ENCODE measurements at places on chromosomes 1 and 21.

DNA sequence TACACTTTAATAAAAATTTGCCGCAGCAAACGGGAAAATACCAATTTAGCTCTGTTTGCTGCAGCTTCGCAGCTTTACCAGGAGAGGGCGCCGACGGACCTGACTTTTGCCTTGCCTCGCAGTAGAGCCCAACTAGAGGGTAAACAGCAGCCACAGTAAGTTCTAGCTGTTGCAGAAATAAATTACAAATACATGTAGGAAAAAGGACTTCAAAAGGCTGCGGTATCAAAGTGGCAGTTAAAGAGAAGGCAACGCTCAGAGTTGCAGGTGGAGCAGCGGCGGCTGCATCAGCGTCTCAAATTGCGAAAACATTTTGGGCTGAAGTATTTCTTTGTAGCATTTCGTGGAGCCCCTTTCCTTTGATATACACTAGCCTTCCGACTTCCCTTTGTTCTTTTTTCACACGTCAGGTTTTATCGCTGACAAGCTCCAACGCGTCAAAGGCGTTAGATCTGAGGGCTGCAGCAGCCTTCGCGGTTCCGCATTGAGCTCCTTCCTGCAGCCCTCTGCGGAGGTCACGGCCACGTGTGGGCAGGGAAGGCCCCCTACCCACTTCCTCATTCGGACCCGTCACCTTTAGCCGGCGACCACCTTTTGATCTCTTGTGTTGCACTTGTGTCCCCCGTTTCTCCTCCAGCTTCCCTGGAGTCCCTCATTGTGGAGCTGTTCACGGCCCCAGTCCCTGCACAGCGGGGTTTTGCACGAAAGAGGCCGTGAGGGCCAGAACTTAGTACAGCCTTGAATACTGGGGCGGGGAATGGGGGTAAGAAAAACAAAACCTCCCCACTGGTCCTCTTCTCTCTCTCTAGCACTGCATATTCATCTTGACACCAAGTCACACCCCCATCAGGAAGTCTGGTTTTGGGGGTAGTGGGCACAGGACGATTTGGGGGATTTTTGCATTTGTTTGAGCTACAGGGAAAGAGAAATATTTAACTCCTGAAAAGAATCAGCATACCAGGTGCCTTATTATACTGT lies 72.8 kb downstream of the S1PR1 start:
- peak; percentile 45 for DNase-seq

DNA sequence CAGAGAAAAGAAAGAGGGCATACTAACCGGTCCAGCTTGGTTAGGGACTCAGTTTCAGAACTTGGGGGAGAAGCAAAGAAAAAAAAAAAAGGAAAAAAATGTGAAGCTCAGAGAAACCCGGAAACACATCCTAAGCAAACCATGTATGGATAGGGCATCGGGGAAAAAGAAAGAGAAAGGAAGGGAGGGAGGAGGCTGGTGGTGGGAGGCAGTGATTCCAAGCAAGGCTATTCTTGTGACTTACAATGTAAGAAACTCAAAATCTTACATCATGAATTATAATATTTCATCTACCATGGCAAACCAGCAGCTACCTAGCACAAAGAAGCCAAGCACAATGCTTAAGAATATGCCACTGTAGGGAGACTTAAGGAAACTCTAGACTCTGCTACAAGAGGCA lies 60.3 kb downstream of the UBR4 start:
- no peak for DNase-seq

GRCh38 chr1:56512724-56513494 lies 66.5 kb downstream of the PLPP3 start:
- no peak for DNase-seq

DNA sequence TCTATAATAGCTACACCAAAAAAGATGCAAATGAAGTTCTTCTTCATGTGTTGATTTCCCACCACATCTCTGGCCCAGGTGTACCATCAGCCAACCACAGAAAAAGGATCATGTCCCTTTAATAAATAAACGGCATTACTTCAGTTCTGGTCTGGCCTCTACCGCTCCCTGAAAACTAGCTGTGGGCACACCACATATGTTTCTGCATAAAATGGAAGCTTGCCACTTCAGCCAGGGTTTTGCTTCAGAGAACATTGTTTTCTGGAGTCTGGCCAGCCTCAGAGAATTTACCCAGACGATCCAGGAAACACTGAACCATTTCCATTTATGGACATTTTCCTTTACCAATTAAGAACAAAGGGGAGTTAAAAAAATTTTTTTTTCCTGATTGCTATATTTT lies 5.8 kb upstream of the LAMC2 start:
- no peak for DNase-seq

GRCh38 chr1:243471026-243471685 lies 215.3 kb downstream of the SDCCAG8 start:
- no peak for DNase-seq

DNA sequence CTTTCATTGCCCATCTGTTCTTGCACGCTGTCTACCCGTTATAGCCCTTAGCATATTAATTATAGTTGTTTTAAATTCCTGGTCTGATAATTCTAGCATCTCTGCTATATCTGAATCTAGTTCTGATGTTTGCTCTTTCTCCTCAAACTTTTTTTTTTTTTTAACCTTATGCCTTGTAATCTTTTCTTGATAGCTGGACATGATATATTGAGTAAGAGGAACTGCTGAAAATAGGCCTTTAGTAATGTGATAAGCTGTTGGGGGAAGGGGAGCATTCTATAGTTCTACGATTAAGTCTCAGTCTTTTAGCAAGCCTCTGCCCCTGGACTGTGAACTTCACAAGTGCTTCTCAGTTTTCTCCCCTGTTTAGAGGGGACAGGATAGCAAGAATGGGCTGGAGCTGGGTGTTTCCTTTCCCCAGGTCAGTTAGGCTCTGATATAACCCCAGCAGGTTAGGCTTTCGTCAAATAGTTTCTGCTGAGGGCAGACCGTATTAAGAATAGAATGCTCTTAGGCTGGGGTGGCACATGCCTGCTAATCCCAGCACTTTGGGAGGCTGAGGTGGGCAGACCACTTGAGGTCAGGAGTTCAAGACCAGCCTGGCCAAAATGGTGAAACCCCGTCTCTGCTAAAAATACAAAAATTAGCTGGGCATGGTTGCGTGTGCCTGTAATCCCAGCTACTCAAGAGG lies 62.2 kb downstream of the ZFYVE9 start:
- DNase-seq = no peak

GRCh38 chr1:99869304-99869703 lies 19.1 kb downstream of the AGL start:
- DNase-seq = no peak

GRCh38 chr1:28171246-28171645 lies 5.2 kb downstream of the PTAFR start:
- no peak for DNase-seq

DNA sequence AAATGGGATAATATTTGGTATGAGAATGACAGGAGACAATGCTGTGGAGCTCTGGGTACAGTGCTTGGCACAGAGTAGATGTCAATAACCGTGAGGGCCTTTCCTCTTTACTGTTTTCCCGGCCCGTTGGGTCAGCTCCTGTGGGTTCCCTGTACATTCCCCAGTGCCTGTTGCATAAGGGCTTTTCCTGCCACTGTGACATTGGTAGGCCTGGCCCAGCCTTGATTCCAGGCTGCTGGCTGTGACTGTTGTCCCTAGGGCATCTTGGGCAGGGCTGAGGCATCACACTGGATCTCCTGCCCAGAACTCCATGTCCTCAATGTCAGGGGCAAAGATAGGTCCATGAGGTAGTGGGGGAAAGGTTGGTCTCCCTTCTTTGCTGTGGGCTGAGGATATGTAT lies 25.8 kb upstream of the MYCL start:
- DNase-seq = no peak

- DNase-seq = no peak
Measured at GRCh38 chr1:110076789-110077500, 6.5 kb upstream of the ALX3 start.

DNA sequence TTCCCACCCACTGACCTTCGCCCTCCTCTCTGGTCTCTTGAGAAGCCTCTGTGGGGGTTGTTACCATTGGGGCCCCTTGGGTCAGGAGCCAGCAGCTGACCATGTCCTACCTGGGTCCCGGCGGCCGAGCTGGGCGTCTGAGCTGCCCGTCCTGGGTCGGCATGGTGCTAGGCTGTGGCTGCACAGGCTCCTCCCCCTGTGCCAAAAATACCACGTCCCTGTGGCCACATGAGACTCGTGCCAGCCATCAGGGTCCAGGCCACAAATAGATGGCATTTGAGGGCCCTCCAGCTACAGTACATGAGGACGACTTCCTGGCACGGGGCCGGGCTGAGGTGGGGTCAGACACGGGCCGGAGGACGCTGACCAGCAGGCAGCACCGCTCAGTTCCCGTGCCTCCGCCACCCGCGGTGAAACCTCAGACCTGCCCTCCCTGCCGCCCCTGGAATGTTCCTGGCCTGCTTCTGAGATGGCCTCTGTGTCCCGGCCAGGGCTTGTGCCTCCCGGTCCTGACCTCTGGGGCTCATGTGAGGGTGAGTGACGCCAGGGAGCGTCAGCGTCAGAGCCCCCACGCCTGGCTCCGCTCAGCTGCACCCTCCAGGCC lies at the start of gene PERM1:
PERM1 (minus strand) TSS at position 139 of the 604 bp plus-strand sequence. CDS start 1,064 bp downstream, outside the sequence.
- DNase-seq = no peak

DNA sequence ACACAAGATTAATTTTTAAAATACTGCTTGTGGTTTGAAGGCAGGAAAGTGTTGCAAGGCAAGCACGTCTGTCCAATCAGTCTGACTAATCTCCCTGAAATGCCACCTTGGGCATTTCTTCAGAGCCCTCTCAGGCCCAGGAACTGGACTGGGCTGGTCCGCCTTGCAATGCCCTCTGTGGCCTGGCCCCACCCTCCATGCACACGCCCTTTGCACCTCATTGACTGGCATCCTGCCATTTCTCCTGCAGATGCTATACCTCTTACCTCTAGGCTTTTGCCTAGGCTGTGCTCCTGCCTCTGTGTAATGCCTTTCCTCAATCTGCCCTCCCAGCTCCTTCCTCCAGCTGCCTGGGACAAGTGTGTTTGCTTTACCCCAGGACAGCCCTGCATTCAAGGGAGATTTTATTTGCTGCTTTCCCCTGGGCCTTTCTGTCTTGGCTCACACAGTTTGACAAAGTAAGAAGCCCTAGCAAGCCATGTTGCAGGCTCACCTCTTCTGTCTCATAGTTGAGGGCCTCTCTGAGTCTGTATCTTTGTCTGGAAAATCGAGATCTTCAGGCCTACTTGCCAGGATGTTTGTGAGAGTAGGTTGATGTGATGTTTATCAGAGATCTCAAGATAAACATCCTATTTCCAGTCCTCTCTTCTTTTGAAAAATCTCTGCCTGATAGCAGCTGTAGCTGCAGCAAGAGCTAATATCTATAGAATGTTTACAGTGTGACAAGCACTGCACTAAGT lies 149.2 kb upstream of the JUN start:
- no peak for DNase-seq

DNA sequence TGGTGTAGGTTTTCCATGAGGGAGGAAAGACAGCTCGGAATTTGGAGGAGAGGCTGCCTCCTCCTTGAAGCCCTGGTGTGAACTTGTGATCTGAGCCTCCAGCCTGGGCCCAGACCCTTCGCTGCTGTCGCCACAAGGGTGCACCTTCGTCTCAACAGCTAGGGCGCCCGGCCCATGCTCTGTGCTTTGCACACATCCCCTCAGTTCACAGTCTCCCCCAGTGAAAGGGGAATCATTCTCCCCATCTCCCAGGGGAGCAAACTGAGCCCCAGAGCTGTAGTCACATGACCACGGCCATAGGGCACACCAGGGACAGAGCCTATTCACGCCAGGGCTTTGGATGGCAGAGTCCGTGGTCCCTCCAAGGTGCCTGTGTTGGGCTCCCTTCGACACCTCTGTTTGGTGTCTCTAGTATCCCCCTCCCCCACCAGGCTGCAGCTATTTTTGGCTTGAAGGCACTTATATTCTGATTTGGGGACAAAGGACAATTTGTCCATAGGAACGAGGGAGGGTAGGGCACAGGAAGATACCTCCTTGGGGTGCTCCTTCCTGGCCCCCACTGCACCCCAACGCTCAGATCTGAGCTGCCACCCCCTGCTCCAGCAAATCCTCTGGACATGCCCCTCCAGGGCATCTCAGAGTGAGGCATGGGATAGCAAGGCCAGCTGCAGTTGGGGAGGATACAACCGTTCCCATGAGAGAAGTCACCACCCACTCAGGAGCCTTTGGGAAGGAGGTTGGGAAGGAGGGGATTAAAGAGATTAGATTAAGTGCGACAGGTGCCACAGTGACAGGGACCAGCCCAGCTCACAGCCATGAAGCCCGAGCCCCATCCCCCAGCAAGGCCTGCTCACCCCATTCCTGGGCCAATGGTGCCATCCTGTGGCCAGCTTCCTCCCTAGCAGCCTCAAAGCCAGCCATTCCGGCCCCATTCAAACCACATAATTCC lies 15.7 kb downstream of the MATN1 start:
- DNase-seq = no peak
